ENCODE measurements at places on chromosomes 4 and X.

- peak; percentile 73 for DNase-seq
These were observed 147.4 kb downstream of the SMIM20 start for GRCh38 chr4:26061248-26061986.

- DNase-seq, result peak; percentile 29
These were observed 501 bp downstream of the ZNF518B start for GRCh38 chr4:10456595-10457254.

GRCh38 chr4:70236125-70236524 is 6.3 kb upstream of the CSN3 start:
- DNase-seq, result no peak

GRCh38 chrX:45187731-45188130 is 12.9 kb downstream of the DIPK2B start:
- no peak for DNase-seq

- peak; percentile 62 for DNase-seq
These were observed 6.0 kb downstream of the EREG start for GRCh38 chr4:74370912-74371311.

DNA sequence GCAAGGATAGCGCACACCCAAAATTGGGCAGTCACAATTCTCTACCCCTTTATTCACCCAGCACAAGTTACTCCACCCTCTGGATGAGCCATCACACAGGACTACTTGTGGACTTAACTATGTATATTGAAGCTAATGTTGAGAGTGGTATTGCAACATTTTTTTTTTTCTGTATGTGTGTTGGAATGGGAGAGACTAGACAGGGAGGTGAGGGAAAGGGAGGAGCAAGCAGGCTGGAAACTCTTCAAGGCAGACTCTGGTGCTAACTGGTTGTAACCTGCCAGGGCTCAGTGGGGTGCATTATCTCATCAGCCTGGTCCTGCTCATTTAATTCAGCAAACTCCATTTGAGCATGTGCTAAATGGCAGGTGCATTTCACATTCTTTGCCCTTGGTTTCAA is 18.4 kb upstream of the CWH43 start:
- DNase-seq, result no peak

- no peak for DNase-seq
These were observed 2.3 kb downstream of the NWD2 start for GRCh38 chr4:37246891-37247290.

DNA sequence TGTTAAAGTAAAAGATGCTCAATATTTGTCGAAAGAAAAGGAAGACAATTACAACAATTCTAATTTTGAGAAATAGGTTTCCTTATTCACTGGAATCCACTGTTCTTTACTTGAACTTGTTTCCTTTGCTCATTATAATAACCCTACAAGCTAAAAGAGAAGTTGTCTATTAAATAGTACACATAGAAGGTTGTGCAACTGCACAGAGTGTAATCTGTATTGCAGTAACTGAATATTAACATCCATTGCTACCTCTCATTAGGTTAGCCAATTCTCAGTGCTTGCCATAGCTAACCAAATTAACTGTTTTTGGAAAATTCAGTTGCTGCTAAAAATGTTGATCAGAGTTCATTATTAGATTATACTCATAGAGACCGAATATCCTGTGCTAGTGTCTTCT is 120.0 kb downstream of the PDLIM5 start:
- DNase-seq, result peak; percentile 19

All from inflammatory macrophage (primary cell).